Erythroblast (primary cell): ENCODE measurements at places on chromosomes 2 and 18.
A peak's percentile ranks its signal among the peaks of the same experiment; 100 is the strongest.

- no peak for DNase-seq
Measured at GRCh38 chr2:70806013-70806412, 14.4 kb downstream of the CLEC4F start.

DNA sequence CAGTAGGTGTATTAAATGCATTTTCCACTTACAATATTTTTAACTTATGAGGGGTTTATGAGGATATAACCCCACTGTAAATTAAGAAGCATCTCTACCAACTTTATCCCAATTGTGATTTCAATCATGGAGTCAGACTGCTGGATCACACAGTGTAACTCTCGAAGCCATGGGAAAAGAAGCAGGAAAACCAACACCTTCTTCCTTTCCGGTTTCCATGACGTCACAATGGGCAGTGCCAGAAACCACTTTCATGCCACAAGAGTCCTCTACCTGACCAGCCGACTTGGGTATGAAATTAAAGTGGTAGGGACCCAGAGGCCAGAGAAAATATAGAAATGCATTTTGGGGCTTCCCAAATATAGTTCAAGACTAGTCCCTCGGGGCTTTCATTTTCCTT lies 4.2 kb downstream of the RNF152 start:
- DNase-seq = no peak

DNA sequence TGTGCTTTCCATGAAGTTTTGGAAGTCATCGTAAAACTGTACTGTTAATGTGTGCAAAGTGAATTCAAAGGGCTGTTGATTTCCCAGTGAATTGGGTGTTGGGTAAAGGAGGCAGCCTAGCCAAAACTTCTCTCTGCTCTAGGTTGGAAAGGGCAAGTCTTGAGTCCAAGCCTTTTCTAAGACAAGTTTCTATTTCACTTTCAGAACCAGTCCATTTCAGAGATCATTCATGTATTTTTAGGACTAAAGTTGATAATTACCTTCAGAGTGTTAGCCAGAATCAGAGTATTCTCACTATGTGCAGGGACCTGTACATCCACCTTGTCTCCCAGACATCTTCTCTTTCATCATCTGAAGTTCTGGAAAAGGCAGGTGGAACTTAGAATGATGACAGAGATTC lies 636.1 kb upstream of the KLHL29 start:
- DNase-seq = no peak

GRCh38 chr2:121476684-121477083 lies 54.0 kb upstream of the RNU4ATAC start:
- no peak for DNase-seq

- DNase-seq = peak; percentile 78
Measured at GRCh38 chr2:169933124-169933711, 106.0 kb downstream of the UBR3 start.

- no peak for DNase-seq
Measured at GRCh38 chr2:70887208-70887549, 48.5 kb upstream of the ATP6V1B1 start.

DNA sequence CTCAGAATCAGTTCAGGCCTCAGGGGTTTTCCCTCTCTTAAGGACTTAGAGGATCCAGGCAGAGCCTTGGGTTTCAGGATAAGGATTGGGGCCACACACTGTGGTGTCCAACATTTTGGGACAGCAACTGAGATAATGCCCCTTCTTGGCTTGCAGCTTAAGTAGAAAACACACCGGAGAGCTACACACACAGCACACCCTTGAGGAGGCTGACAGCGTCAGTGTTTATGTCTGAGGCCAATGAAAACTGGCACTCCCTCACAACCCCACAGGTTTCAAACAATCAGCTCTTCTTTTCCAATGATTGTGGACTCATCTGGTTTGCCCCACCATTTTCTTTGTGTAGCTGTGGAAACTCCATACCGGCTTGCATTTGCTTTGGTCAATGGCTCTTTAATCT lies 257.7 kb downstream of the CDCA7 start:
- DNase-seq = no peak

DNA sequence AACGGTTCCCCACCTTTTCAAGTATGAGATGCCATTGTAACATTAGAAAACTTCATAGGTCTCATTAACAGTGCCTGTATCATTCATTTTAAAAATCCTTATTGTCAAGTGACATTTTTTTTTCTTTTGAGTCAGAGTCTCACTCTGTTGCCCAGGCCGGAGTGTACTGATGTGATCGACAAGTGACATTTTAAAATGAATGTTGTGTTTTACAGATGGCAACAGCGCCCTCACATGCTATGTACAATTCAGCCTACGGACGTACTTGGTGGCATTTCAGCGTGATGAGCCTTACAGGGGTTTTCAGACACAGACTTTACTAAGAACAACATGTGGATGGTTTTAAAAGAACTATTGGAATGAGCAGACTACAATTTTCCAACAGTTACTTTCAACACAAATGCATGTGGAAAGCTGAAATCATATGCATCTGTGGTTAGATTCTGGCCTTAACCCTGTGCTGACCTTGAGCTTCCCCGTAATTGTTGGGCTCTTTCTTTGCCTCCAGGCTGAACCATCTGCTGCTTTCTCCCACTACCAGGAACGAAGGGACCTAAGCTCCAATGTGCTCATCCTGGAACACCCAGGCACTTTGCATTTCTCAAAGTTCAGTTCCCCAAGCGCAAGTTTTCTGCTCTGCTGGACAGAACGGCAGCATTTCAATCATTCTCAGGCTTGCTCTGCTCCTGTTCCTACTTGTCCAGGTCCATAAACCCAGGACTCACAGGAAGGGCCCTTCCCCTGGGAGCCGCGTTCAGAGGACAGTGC lies 119.9 kb upstream of the NDUFV2 start:
- peak; percentile 77 for DNase-seq

GRCh38 chr18:54830866-54831265 lies 2.6 kb downstream of the RAB27B start:
- DNase-seq = peak; percentile 21

DNA sequence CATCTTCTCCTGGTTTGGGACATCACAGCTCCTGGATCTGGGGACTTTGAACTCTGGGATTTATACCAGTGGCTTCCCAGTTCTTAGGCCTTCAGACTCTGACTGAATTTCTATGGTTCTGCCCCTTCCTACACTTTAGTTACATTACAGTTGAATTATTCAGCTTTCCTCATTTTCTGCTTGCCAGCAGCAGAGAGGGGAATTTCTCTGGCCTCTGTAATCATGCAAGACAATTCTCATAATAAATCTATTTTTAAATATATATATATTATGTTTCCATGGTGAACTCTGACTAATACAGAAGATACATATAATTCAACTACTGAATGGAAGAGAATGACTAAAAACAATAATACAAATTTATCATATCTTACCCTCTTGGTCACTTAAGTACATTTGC lies 1478.6 kb upstream of the ACVR2A start:
- DNase-seq = no peak

- DNase-seq = no peak
Measured at GRCh38 chr2:214710729-214711128, 98.8 kb downstream of the BARD1 start.

- no peak for DNase-seq
Measured at GRCh38 chr18:52352920-52353319, 12.9 kb downstream of the DCC start.

GRCh38 chr18:5250603-5251002 lies 44.9 kb downstream of the ZBTB14 start:
- no peak for DNase-seq

DNA sequence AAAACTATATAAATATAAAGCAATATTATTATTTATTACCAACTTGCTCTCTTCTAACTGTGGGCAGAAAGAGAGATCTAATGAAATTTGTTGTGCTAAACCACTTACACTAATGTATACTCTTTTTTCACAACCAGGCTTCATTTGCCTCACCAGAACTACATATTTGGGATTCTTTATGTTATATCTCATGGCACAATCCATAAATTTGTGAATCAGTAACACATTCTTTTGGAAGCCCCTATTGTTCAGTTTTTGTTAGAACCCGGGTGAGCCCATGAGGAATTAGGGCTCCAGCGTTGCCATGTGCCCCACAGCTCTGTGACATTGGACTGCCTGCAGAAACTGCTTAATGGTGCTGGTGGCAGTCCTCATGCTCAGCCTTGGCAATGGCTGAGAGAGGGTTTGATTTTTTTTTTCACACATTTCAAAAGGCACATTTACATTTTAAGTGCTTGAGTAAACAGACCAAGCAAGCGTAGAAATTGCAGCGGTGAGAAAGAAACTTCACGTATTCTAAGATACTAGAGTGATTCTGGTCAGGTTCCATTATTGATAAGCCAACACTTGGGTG lies 15.3 kb downstream of the VIT start:
- DNase-seq = no peak

DNA sequence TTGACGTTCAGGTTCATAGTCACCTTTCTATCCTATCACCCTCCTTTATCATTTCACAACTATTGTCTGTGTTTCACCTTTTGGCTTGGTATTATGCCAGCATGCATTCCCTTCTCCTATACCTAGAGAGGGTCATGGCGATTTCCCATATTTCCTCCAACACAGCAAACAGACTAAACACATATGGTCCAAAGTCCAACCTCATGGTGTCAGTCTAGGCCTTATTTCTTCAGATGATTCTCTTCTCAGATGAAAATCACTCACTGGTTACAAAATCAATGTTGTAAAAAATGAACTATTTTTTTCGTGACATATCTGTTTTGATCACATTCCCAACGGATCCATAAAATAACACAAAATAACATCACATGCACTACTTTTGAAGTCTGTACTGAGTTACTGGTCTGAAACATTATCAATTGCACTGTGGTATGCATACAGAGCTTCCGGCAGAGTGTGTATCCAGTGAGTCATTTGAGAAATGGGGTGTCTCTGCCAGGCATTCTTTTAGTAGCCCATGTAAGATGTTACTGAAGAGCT lies 204.8 kb upstream of the GALNT5 start:
- no peak for DNase-seq

DNA sequence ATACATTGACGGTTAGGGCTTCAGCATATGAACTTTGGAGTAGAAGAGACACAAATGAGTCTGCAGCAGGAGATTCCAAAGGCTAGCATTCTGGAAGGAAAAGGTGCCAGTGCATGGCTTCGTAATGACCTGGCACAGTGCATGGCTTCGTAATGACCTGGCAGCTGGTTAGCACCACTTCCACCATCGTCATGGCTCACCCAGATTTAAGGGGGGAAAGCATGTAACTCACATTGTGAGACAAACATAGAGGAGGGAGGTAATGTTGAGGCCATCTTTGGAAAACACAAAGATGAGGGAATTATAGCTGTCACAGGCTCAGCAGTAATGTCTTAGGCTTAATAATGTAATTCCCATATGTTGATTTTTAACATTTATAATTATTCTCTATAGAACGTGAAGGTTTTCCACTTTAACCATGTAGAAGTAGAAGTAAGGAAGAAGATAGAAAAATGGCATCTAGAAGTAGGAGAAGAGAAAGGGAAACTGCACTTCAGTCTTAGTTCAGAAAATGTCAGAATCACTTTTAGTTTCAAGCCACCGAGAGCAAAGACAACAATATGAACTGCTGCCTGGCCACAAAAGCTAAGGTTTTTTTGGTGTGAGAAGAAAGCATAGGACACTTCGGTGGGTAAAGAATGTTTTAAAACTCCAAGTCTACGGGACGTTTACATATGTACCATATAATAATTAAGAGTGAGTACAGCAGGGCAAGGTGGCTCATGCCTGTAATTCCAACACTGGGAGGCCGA lies 6.8 kb upstream of the STK25 start:
- DNase-seq = no peak

DNA sequence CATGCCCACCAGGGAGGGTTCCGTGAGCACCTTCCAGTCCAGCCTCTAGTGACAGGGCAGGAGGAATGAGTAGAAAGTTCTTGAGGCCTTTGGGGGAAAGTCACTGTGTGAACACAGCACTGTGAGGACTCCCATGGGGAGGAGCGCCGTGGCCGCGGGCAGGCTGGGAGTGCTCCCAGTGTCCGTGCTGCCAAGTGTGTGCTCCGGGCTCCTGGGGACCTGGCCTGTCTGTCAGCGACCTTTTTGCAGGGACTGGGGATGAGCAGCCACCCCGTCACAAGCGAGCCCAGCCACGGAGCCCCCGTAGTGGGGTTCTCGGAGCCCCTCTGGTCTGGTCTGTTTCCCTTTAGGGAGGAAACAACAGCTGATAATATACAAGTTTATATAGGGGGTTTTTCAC lies 36.8 kb downstream of the PDIA6 start:
- no peak for DNase-seq

GRCh38 chr2:62653582-62654422 lies 51.7 kb upstream of the EHBP1 start:
- DNase-seq = no peak
